ENCODE measurements at places on chromosomes 5 and 9.

- no peak for DNase-seq
These were observed 1.1 kb downstream of the NIPAL4 start for GRCh38 chr5:157460921-157461792.

- DNase-seq: no peak
These were observed 39.8 kb upstream of the ACO1 start for GRCh38 chr9:32344551-32345182.

DNA sequence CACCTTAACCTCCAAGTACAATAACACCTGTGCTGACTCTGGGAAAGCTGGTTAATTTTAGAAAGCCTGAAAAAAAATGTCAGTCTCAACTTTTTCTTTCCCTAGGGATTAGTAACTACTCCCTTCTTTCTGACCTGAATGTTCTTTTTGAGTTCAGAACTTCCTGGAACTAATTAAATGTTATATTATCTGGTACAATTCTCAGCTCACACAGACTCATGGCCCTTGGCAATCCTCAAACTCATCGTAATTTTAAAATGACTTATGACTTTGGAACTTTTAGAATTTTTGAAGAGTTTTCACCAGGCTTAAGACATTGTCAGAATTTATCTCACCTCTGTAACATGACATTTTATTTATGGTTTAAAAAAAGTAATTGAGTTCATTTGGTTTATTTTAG lies 315.0 kb downstream of the FER start:
- no peak for DNase-seq

- peak; percentile 45 for DNase-seq
These were observed 2.5 kb downstream of the GPBP1 start for GRCh38 chr5:57176350-57176857.

- DNase-seq: no peak
These were observed 26.9 kb downstream of the INVS start for GRCh38 chr9:100125910-100126309.

- no peak for DNase-seq
These were observed 262.1 kb downstream of the SPOCK1 start for GRCh38 chr5:137236849-137237507.

GRCh38 chr5:180141068-180141660 lies 67.8 kb downstream of the RASGEF1C start:
- no peak for DNase-seq

GRCh38 chr9:104997536-104997935 lies 69.6 kb upstream of the ABCA1 start:
- no peak for DNase-seq

DNA sequence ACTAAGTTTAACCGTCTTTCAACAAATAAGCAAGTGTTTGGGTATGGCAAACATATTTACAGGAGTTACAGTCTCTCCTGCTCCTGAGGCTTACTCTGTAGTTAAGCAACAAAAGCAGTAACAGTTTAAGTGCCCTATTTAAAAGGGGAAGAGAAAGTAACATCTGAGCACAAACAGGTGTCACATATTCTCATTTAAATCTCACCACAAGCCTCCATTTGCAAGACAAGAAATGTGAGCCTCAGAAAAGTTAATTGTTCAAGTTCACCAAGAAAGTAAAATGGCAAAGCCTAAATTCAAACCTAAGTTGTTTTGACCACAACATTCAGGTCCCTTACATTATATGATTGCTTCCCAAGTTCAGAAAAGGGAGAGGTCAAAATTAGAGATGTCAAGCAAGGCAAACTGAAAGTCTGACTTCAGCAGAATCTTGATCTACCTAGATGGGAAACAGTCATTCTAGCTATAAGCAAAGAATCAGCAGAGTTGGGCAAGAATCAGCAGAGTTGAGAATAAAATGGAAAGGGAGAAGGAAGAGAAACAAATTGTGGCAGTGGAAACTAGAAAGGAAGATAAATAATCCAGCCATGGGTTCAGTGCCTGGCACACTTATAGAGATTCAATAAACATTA lies 93.4 kb downstream of the STRBP start:
- no peak for DNase-seq

DNA sequence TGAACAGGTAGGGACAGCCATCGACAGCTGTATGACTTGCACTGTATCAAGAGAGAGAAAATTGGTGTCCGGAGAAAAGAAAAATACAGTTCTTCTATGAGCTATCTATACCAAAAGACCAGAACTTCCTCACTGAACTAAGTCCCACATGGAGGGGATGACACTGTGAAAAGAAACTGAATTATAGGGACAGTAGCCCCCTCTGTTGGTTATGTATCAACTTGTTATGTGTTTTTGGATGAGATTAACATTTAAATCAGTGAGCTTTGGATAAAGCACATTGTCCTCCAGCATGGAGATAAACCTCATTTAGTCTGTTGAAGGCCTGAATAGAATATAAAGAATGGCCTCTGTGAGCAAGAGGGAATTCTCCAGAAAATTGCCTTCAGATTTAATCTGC lies 176.6 kb upstream of the SH3GL2 start:
- peak; percentile 40 for DNase-seq

- DNase-seq: no peak
These were observed 125.1 kb downstream of the ESM1 start for GRCh38 chr5:54860321-54860720.

DNA sequence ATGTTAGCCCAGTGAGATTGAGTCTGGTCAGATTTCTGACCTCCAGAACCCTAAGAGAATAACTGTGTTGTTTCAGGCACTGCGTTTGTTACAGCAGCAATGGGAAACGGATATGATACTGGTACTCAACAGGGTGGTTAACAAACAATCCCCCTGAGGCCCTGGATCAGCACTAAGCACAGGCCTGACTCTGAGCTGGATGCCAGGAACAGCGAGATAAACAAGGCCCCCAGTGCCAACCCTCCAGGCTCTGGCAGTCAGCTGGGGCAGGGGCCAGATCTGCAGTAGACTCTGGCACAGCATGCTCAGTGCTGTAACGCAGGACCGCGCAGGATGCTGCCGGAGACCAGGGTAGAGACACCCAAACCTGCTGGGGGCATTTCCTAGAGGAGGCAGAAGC lies 22.1 kb downstream of the CPLX2 start:
- no peak for DNase-seq

- DNase-seq: peak; percentile 2
These were observed 41.1 kb downstream of the ZNF883 start for GRCh38 chr9:112970939-112971338.

GRCh38 chr9:78143281-78144007 lies 92.4 kb upstream of the CEP78 start:
- no peak for DNase-seq

DNA sequence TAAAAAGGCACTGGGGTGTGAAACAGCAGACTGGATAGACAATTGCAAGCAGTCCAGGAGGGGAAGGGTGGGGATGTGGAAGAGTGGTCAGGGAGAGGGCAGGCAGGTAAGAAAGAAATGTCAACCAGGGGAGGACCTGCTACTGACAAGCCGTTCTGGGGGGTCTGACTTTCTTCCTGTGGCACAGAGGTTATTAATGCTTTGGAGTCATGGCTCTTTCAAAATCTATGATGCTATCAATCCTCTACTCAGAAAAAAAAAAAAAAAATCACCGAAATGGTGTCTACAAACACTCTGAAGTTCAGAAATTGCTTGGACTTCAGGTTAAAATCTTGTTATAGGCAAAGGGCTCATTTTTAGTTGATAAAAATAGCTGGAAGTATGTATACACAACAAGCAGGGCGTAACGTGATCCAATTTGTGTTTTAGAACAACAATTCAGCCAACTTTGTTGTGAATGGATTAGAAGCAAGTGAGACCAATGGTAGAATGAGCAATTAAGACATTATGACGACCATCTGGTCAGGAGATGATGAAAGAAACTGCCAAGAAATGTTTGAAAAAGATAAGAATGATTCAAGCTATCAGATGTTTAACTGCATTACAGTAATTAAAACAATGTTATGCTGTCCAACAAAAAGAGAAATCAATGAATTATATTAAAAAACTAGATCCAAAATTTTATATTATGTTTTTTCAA lies 255.2 kb downstream of the DEPDC1B start:
- no peak for DNase-seq

DNA sequence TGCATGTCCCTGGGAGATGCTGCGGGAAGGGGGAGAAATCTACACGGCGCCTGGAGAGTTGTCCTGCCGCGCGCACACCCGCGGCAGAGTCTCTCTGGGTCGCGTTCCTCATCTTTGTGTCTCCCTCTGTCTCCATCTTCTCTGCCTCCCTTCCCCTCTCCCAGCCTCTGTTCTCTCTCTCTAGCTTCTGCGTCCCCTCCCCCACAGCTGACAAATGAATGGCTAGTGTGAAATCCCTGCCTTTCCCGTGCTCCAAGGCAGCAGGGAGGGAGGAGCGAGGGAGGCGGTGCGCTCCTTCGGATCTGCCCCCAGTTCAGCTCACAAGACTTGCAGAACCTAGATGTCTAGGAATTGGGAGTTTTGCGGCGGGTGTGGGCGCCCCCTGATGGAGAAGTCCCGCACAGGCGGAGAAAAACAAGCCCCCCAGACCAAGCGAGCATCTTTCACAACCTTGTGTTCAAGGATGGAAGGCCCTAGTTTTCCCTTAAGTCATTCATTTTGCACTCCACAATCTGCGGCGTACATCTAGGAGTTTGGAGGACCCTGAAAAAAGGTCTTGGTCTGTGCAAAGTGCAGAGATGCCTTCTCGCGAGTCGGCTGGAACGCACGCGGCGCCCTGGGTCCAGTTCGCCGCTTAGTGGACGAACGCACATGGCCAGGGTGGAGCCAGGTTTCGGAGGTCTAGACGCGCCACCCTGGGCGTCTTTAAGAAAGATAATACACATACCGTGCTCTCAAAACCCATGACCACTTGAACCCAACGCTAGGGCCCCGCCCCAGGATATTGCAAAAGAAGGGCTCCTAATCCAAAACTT lies 2.0 kb downstream of the VCAN start:
- peak; percentile 95 for DNase-seq

- DNase-seq: peak; percentile 43
These were observed 2.2 kb downstream of the UNC5A start for GRCh38 chr5:176812269-176813259.

Measured in ACHN (cell line).